ENCODE measurements at places on chromosomes 6 and 20.

GRCh38 chr20:44532981-44533331, 11.1 kb upstream of the SERINC3 start:
- DNase-seq: no peak

DNA sequence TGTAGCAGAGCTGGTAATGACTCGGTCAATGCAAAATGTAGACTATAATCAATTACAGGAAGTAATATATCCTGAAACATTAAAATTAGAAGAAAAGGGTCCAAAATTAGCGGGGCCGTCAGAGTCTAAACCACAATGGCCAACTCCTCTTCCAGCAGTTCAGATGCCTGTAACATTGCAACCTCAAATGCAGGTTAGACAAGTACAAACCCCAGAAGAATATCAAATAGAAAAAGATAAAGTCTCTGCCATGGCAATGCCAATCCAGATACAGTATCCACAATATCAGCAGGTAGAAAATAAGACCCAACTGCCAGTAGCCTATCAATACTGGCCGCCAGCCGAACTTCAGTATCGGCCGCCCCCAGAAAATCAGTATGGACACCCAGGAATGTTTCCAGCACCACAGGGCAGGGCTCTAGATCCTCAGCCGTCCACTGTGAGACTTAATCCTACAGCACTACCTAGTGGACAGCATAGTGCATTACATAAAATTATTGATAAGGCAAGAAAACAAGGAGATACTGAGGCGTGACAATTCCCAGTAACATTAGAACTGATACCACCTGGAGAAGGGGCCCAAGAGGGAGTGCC, 158.4 kb downstream of the GPX5 start:
- DNase-seq: no peak

- DNase-seq: no peak
Observed at GRCh38 chr6:121849477-121849876, 414.0 kb downstream of the GJA1 start.

DNA sequence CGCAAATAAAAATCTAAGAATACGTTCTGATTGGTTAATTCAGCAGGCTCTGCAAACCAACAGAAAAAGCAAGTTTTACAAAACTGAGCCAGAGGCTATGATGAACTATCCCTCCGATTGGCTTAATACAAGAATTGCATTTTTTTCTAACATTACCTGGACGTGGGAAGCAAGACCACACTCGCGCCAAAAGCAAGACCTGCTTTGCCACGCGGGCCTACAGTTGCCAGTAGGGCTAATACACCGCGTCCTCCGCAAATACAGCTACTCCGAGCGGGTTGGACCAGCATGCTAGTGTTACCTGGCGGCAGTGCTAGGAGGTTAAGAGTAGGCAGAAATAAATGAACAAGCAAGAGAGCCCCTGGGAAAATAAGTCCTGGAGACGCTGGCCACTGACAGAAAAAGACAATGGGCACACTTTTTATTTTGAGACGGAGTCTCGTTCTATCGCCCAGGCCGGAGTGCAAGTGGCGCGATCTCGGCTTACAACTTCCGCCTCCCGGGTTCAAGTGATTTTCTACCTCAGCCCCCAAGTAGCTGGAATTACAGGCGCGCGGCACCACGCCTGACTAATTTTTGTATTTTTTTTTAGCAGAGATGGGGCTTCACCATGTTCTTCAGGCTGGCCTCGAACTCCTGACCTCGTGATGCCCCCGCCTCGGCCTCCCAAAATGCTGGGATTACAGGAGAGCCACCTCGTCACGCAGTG, 131.9 kb upstream of the BTN3A2 start:
- no peak for DNase-seq

GRCh38 chr6:23081701-23082100, 512.3 kb downstream of the HDGFL1 start:
- DNase-seq: no peak

Measured in activated T-cell treated with anti-CD3 and anti-CD28 coated beads for 1 hour (primary cell).